ENCODE measurements at places on chromosomes 12 and 14.

- DNase-seq = no peak
These were observed 24.7 kb upstream of the AP4S1 start for GRCh38 chr14:31000629-31001338.

GRCh38 chr14:71693381-71693780, 238.8 kb upstream of the RGS6 start:
- peak; percentile 69 for DNase-seq

GRCh38 chr12:28223025-28223554, 32.8 kb downstream of the CCDC91 start:
- DNase-seq = no peak

GRCh38 chr12:27906127-27906500, 66.4 kb downstream of the PTHLH start:
- no peak for DNase-seq

DNA sequence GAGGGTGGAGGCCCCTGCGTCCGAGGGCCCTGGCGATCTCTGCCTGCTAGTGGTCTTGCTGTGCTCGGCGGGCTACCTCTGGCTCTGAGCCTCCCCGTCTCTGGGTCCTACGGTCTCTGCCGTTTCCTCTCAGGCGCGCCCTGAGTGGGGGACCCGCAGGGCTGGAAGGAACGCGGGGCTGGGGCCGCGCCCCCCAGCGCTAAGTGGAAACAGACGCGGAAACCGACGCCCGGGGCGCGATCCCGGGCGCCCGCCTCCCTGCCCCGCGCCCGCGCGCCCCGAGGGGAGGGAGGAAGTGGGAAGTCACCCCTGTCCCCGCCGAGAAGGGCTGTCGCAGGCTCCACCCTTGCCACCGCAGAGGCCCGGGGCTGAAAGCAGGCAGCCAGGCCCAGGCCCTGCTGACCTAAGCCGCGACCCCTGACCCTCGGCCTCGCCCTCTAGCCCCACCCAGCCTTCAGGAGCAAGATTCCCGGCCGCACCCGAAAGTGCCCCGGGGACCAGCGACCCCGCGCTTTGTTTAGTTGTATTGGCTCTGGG, 831 bp downstream of the CRIP1 start:
- no peak for DNase-seq

Data from EL (cell line).